ENCODE measurements at places on chromosomes 1 and 21.
A peak's percentile ranks its signal among the peaks of the same experiment; 100 is the strongest.

DNA sequence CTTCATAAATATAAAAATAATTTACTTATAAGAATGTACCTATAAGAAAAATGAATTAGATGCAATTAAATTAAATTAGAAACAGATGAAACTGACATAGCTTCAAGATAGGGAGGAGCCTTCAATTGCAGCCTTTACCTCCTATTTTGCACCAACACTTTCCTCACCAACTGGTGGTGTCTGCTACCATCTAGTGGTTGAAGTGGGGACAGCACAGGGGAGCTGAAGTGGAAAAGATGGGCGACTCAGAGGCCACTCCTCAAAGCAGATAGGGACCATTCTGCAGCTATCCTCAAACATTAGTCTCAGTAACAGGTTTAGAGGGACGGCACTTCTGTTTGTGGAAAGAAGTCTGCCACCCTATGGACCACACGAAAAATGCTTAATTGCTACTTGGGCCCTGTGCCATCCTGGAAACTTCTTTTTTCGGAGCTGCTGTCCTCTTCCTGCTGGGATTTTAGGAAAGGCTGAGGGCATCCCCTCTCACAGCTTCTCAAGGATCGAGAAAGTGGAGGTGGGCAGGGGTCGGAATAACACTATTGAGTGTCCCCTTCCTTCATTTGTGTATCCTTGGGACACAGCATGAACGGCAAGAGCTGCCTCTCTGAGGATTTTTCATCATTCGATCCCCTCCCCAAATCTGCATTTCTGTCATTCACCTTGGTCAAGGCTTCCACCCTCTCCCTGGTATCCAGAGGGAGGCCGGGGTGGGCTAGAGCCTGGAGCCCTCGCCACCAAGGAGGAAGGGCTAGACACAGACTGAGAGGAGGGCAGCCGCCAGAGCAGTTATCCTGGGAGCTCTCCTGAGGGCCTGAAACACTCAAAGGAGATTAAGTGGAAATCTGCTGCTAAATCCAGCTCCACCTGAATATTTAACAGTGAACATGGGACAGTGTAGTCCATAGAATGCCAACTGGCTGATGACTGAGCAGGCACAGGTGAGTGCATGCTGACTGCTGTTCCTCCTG is 9.6 kb downstream of the PROK1 start:
- DNase-seq = peak; percentile 59

- no peak for DNase-seq
Measured at GRCh38 chr1:156284112-156284511, at the start of gene TMEM79. TSS of gene TMEM79 (plus strand) at chr1:156284325. CDS start at chr1:156285227, 902 bp downstream.

DNA sequence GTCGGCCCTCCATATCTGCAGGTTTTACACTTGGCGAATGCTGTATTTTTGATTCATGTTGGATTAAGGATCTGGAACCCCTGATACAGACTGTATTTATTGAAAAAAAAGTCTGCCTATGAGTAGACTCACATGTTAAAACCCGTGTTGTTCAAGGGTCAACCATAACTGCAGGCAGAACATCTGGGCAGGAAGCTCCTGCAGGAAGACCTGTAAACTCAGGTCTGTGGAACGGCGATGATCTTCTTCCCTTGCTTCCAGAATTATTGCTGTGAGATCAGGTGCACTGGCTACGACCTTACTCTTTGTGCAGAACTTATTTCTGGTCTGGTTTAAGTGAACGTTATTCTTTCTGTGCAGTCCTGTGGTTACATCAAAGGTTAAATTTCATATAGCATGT is 96.6 kb downstream of the DISC1 start:
- no peak for DNase-seq

- DNase-seq = no peak
Measured at GRCh38 chr1:205230982-205231381, 3.2 kb downstream of the TMCC2 start.

GRCh38 chr1:158076441-158076840 is 83.0 kb downstream of the KIRREL1 start:
- DNase-seq = no peak

GRCh38 chr1:68103884-68104554 is 53.6 kb upstream of the DIRAS3 start:
- DNase-seq = no peak

DNA sequence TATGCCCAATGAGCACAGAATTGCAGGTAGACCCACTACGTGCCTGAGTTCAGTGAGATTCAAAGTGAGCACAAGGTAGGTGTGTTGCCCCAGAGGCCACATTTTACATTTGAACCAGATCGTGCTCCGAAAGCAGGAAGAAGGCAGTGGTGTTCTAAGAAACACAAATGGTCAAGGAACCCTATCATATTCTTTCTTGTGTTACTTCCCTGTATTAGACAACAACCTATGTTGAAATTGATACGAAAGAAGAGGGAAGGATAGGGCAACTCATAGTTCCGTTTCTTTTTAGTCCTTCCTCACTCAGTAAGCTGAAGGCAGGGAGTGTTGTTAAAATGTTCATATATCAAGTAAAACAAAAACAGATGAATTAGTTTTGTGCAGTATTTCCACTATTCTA is 33.9 kb downstream of the OLFML2B start:
- no peak for DNase-seq

- no peak for DNase-seq
Measured at GRCh38 chr21:32370998-32371766, 21.6 kb downstream of the URB1 start.

DNA sequence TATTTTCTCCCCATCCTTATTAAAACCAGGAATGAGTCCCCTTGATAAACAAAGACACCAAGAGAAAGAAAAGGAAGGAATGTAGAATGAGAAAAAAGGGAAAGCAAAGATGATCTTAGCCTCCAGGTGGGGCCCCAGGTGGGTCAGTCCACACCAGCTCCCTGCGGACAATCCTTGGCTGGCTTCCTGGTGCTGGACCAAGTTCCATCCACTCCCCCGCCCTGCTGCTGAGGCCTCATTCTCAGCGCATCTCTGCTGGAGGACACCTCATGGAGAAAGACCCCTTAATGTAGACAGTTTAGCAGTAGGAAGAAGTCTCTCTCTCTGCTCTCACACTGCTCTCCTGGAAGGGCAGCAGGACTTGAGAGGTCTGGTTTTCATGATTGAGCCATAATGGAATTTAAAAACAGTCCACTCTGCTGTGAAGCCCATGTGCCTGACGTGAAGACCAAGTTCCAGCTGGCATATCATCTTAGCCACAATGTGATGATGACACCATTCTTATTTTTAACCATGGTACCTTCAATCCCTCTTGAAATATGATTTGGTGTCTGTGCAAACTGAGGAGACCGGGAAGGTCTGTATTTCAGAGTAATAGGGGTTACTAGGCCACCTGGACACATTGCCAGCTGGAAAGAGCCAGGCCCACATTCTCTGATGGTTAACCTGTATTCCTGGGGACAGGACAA is 83.1 kb downstream of the WLS start:
- DNase-seq = no peak

GRCh38 chr1:180751921-180752320 is 120.1 kb downstream of the XPR1 start:
- no peak for DNase-seq

DNA sequence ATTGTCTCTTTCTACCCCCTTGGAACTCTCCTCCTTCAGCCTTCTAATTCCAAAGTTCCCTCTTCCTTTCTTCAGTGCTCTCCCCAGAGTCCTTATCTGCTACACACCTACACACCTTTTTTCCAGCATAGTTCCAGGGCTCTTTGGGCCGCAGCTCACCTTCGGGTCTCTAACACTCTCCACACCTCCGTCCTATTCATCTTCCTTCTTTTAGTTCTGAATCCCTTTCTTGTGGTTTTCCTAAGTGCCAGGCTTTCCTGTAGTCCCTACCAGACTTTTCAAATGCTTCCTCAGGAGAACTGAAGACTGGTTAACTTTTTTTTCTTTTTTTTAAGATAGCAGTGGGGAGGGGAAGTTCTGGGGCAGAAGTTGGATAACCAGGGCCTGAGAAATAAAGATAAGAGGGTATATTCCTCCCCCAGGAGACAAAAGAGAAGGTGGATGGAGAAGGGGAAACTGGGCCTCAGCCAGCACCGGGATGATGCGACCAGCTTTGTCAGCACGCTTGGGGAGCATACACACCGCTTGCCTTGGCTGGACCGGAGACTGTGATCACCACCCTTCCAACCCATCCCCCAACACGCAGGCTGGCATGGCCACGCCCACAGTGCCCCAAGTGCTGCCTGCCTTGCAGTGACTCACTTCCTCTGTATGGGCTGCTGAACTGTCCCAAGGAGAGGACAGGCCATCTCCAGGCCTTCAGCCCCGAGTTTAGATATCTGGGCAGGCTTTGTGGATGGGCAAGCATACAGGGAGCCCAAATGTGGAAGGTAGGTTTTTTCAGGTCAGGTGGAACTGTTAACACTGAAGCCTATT is 2.5 kb upstream of the CERS2 start:
- DNase-seq = peak; percentile 53

- no peak for DNase-seq
Measured at GRCh38 chr1:161082483-161082882, 6.9 kb downstream of the NECTIN4 start.

DNA sequence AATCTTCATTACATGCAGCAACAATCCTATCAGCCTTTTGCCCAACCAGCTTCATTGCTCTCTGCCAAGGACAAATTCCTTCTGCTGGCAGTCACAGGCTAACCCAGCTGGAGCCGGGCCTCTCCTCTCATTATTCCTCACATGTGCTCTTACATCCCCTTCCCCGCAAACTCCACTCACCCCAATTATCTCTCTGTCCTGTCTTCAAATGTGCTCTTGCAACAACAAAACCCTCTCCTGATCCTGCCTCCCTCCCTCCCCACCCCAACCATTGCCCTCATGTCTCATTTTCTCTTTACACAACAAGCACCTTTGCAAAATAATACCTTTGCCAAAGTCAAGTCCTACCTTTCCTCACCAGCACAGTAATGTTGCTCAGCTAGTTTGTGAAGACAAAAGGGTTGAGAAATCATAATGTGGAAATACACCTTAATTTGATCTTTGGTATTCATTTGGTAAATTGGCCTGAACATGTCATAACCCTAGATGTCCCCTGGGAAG is 36.0 kb upstream of the DHCR24 start:
- no peak for DNase-seq

GRCh38 chr1:186307445-186307844 is 67.6 kb downstream of the TPR start:
- no peak for DNase-seq

- DNase-seq = no peak
Measured at GRCh38 chr1:153544453-153545066, 1.0 kb downstream of the S100A4 start.

DNA sequence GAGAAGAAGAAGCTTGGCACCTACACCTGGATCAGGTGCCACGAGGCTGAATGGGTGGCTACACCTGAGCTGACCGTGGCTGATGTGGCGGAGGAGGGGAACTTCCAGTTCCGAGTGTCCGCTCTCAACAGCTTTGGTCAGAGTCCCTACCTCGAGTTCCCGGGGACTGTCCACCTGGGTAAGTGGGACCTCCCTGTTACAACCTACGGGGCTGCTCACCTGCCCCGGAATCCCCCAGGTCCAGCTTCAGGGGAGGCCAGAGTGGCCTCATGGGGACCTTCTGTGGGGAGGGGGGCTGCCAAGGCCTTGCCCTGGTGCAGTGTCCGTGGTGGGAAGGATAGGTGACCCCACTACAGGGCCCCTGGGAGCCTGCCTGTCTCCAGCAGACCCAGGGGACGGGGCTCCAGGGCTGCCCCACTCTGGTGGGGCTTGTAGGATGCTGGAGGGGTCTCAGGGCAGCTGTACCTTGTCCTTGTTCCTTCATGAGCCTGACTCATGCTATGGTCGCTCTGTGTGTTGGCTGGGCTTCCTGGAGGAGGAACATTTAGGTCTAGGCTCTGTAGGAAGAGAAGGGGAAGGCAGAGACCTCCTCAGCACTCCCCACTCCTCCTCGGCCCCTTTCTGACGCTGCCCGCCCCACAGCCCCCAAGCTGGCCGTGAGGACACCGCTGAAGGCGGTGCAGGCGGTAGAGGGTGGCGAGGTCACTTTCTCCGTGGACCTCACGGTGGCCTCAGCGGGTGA is 7.2 kb downstream of the OBSCN start:
- DNase-seq = no peak

- DNase-seq = no peak
Measured at GRCh38 chr1:114745291-114745690, 12.5 kb downstream of the CSDE1 start.

DNA sequence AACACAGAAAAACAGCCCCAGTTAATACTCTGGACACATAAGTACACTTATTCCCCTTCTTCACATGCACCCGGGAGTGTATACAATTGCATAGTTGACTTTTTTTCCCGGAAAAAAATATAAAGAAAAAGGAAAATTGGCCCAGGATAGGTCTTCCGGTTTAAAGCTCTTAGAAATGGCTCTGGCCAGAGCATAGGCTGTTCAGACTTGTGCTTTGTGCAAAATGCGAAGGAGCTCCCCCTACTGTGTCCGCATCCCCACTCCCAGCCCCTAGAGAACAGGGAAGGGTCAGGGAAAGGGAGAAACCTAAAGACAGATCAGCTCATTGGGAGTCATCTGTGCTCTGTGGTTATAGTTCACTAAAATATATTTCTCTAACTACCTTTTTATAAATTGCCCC is 5.5 kb upstream of the MTMR11 start:
- no peak for DNase-seq

- DNase-seq = no peak
Measured at GRCh38 chr1:73839922-73840321, 358.1 kb downstream of the LRRIQ3 start.

GRCh38 chr1:7953850-7954609 is 7.5 kb upstream of the PARK7 start:
- peak; percentile 93 for DNase-seq

GRCh38 chr1:30699762-30700161 is 23.6 kb downstream of the MATN1 start:
- DNase-seq = no peak

DNA sequence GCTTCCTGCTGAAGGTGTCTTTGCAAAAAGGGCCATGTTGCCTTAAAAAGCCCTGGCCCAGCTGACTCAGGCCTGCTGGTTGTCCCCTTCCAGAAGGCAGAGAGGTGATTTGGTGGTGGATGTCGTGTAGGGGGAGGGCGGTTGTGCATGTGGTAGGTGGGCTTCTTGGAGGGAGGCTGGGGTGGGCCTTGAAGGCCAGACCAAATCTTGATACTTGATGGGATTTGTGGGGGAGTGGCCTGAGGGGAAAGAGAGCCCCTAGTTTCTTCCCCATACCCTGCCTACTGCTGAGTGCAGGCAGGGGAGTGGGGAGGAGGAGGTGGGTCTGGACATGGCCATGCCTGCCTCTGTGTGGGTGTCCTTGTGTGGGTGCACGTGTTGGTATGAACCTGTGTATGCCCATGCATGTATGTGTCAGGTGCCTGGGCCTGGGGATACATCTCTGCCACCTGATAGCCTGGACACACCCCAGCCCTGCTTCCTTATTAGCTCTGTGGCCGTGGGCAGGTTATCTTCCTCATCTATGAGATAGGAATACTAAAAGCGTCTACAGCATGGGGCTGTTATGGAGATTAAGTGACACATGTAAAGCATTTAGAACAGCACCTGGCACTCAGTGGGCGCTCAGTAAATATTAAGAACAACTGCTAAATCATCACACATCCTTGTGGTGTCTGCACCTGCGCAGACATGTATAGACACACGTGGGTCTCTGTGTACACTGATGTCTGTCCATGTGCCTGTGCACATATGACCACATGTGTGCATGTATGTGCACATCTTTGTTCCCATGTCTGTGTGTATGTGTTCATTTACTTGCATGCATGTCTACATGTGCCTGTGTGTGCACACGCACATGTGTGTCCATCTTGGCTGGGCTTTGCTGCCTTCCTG is 17.0 kb downstream of the FAM151A start:
- DNase-seq = no peak

- DNase-seq = peak; percentile 18
Measured at GRCh38 chr1:231039161-231040018, 664 bp downstream of the FAM89A start.

Measured in stimulated activated CD8-positive, alpha-beta memory T cell treated with anti-CD3 and anti-CD28 coated beads, Interleukin-12 subunit alpha, Interleukin-12 subunit beta, amount 100 ng/mL, for 4 hours (primary cell).